Panc1 (cell line): ENCODE measurements at places on chromosomes 11 and 22. TPM values are rescaled to one million over a fixed set of nuclear protein-coding genes. Genes with fewer than 3 reads are reported as not detected.

DNA sequence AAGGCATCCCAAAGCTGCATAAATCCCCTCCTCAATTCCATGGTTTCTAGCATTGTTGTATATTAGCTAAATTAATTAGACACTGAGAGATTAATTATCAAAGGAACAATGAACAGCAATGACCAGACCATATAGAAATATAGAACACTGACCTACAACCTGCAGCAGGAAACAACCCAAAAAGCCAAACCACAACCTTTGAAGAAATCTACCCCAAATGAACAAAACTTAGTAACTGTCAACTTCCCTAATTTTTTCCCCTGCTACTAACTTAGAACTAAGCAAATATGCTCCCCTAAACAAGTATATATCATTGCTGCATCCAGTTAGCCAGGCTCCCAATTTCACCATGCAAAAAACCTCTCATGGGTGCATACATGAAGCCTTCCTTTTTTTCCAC, 268.0 kb upstream of the ANO3 start:
- no peak overlapping the region for H3K4me3 ChIP-seq
- no peaks in the 10 kb centered on the region for H3K27me3 ChIP-seq
- DNase-seq, result no peak
- H3K27ac ChIP-seq, result no peak overlapping the region
- no peaks in the 10 kb centered on the region for H3K36me3 ChIP-seq
- no peaks in the 10 kb centered on the region for H3K4me1 ChIP-seq

DNA sequence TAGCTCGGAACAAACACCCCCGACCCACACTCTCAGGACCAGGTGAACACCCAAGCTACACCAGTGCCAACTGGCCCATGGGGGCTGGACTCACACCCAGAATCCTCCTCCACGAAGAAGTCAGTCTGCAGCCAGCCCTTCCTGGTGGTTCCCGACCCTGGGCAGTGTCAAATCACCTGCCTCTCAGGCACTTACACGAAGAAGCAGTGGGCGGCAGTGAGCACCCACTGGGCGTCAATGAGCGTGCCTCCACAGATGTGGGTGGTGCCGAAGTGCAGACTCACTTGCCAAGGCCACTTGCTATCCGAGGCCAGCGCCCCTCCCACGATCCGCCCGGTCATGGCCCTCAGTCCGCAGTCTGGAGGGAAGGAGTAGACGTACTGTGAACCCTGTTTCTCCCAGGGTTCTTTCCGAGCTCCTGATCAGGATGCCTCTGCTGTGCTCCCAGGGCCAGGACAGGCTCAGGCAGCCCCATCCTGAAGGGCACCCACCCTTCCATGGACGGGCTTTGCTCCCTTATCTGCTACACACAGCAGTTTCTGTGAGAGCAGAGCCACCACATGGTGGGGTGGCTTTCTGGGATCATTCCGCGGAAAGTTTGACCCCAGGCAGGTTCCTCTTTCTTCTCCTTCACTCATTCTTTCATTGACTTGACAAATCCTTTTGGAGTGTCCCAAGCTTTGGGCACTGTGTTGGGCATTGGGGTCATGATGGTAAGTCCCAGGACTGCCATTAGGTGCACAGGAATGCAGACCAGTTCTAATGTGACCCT, 19.4 kb downstream of the TMPRSS13 start:
- no peak overlapping the region for H3K4me3 ChIP-seq
- DNase-seq, result no peak

DNA sequence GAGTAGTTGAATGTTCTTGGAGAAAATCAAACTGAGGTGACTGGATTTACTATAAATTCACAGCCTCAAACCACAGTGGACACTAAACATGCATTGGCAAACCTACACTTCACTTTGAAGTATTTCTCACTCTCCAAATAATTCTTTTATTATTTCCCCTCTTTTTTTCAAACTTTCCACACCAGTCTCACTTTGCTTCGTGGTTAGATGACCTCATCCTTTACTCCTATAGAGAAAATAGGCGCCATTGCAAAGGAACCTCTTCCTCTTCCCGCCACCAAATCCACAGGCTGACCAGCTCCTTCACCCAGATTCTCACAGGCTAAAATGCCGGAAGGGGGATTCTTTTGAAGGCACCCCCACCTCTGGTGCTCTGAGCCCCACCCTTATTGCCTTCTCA, 33.4 kb downstream of the HTR3A start:
- no peak for DNase-seq
- H3K36me3 ChIP-seq, result no peaks in the 10 kb centered on the region
- H3K27me3 ChIP-seq, result 0 out of 2 replicates have a peak, but pooled peaks cover 4% of the 10 kb centered on the region

- H3K27me3 ChIP-seq, result no peaks in the 10 kb centered on the region
- no peaks in the 10 kb centered on the region; the same call in 1 of the 2 replicates for H3K36me3 ChIP-seq
- no peak overlapping the region for H3K27ac ChIP-seq
- peaks cover 20% of the 10 kb centered on the region for H3K4me1 ChIP-seq
Measured at GRCh38 chr22:25566898-25567235, 2.4 kb downstream of the GRK3 start.

DNA sequence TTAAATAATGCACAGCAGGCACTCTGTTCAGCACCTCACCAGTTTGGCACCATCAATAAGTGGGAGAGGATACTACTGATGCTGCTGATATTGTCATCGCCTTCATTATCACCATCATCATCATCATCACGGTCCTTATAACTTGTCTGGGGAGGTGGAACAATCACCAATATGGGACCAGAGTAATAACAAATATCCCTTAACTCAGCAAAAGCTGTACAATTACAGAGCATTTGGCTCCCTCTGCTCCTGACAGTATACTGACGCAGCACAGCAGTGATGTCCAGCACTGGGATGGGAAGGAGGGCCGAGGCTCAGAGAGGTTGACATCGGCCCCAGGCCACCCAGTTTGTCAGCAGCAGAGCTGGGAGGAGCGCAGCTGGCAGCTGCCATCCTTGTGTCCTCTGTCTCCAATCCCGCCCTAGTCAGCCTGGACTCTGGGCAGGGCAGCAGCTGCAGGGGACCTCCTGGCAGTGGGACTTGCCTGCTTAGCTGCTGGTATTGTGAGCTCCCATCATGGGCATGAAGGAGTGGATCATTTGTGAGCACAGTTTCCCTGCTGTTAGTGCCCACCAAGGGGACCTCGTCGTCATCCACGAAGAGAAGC, 90.0 kb downstream of the DHCR7 start:
- peaks cover 9% of the 10 kb centered on the region for H3K27me3 ChIP-seq
- H3K4me1 ChIP-seq, result no peaks in the 10 kb centered on the region
- DNase-seq, result no peak
- H3K36me3 ChIP-seq, result no peaks in the 10 kb centered on the region

- no peak overlapping the region for H3K4me3 ChIP-seq
- H3K36me3 ChIP-seq, result no peaks in the 10 kb centered on the region
- DNase-seq, result no peak
- H3K27me3 ChIP-seq, result no peaks in the 10 kb centered on the region
Measured at GRCh38 chr11:60872124-60872960, 5.0 kb downstream of the ZP1 start.

Gene CCDC82
- total RNA-seq, result 25.3 TPM

DNA sequence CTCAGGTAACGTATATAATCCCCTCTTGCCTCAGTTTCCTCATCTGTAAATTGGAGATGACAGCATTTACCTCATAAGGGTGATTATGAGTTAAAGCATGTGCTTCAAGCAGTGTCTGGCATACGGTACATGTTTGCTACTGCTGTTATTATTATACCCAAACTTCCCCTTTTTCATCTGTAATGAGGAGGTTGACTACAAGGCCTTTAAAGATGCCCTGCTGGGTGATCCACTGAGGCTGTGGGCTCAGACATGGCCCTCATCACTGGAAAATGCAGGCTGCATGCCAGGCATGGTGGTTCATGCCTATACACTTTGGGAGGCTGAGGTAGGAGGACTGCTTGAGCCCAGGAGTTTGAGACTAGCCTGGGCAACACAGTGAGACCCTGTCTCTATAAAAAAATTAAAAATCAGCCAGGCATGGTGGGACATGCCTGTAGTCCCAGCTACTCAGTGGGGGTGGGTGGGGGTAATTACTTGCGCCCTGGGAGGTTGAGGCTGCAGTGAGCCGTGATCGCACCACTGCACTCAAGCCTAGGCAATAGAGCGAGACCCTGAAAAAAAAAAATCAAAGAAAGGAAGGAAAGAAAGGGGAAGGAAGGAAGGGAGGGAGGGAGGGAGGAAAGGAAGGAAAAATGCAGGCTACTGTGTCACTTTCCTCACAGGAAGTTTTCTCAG, 4.3 kb downstream of the PIK3IP1 start:
- H3K27me3 ChIP-seq, result no peaks in the 10 kb centered on the region
- no peak overlapping the region for H3K4me3 ChIP-seq
- no peaks in the 10 kb centered on the region for H3K36me3 ChIP-seq
- H3K27ac ChIP-seq, result no peak overlapping the region

DNA sequence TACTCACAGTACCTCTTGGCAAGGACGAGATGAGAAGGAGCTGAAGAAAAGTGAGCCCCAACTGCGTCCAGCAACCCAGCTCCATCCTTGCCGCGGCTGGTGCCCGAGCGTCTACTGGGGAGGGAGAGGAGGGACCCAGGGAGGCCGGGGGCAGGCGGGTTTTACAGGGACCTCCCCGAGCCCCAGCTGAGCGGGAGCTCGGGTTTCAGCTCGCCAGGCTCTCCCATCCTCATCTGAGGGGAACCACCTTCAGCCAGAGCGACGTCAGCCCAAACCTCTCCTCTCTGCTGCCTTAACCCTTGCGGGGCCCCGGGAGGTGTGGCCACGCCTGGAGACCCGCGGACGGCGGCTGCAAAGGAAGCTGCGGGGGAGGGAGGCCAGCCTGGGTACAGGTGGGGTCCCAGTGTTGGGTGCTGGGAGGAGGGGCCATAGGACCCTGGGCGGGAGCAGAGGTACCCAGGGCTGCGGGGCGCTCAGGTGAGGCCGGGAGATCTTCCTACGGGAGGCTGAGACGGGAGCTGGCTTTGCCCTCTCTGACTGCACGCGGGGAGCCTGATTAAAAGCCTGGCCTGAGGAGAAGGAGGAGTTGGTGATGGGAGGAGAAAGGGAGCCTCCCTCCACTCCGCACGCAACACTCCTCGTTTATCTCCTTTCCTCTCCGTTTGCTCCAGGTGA, at the start of gene PAMR1:
TSS of gene PAMR1 (minus strand) at position 116 of the 675 bp plus-strand sequence. CDS start at position 85, 31 bp downstream.
- peak within 1 kb of the TSS; percentile 29 for H3K4me3 ChIP-seq
- peaks cover 5% of the 10 kb centered on the region for H3K4me1 ChIP-seq
- no peak for DNase-seq
- peaks cover 60% of the 10 kb centered on the region for H3K27me3 ChIP-seq

GRCh38 chr11:93908689-93909088, 58.3 kb upstream of the VSTM5 start:
- DNase-seq, result no peak
- H3K4me1 ChIP-seq, result no peaks in the 10 kb centered on the region
- no peaks in the 10 kb centered on the region for H3K36me3 ChIP-seq
- no peak overlapping the region for H3K4me3 ChIP-seq

Gene CARNS1
- total RNA-seq, result 1.0 TPM

Gene OR8K1
- not detected for total RNA-seq

DNA sequence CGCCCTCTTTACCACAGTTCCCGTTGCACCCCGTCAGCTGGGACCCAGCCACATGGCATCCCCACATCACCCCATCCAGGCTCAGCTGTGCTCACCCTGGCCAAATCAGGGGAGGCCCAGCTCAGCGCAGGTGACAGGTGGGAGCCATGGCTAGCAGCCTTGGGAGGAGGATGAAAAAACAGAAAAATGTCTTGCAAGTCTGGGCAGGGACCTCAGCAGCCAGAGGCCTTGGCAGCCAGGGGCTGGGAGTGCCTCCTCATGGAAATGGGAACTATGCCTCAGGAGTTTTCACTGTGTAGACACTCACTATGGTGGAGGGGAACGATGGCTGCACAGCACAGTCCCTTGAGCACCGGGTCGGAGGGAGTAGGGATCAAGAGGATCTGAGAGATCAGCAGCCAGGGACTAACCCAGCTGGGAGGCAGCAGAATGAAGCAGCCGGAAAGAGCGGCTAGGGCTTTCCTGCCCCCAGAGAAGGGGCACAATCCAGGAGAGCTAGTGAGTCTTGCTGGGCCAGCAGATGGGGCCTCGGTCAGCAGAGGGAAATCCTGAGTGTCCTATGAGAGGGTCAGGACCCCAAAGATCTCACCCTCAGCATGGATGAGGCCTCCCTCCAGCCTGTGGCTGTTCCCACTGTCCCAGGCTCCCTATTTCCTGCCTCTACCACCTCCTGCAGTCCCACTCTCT, 6.2 kb upstream of the FTH1 start:
- H3K36me3 ChIP-seq, result no peaks in the 10 kb centered on the region; the same call in 1 of the 2 replicates
- H3K27me3 ChIP-seq, result no peaks in the 10 kb centered on the region
- peaks cover 50% of the 10 kb centered on the region for H3K4me1 ChIP-seq
- no peak for DNase-seq
- H3K4me3 ChIP-seq, result no peak overlapping the region

Gene MPZL3
- 1.0 TPM for total RNA-seq

GRCh38 chr11:27287205-27287604, 75.8 kb downstream of the CCDC34 start:
- DNase-seq, result no peak
- H3K36me3 ChIP-seq, result no peaks in the 10 kb centered on the region
- no peaks in the 10 kb centered on the region for H3K27me3 ChIP-seq
- H3K4me3 ChIP-seq, result no peak overlapping the region

DNA sequence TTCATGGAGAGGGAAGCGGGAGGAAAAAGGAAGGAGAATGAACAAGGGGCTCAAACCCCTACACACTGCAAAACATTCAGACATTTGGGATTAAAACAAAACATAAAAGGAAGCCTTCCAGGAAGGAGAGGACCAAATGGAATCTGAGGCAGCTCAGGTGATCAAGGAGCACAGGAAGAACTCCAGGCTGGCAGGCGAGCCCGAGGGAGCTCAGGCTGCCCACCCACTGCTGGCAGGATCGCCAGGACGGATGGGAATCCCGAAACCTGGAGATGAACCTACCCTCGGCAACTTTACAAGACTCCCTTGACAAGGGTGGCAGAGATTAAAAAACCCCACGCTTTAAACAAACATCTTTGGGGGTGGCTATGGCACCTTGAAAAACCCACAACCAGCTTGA, 5.0 kb upstream of the PYGM start:
- no peaks in the 10 kb centered on the region for H3K27me3 ChIP-seq
- 0 out of 2 replicates have a peak overlapping the region, but pooled peaks have one; percentile 24 for H3K27ac ChIP-seq
- no peak for DNase-seq
- H3K4me1 ChIP-seq, result peaks cover 26% of the 10 kb centered on the region
